KBM-7 (cell line): ENCODE measurements at places on chromosomes 2 and 18.

DNA sequence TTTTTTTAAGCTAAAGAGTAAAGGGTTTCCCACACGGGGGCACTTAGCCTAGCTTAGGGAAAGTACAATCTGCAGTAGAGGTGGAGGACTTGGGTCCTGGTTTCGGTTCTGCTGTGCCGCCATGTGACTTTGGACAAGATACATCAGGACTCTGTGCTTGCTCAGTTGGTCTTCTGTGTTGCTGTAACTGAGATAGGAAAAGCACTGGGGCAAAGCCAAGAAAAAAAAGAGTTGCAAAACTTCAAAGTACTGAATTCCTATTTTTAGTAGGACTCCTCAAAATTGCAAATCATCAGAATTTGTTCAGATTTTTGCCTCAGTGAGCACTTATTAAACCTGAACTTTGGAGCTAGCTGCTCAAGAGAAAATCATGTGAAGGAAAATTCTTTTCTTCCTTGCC is 96.3 kb upstream of the STON1 start:
- no peak for DNase-seq

- DNase-seq = no peak
Observed at GRCh38 chr18:35122586-35123224, 81.5 kb downstream of the MAPRE2 start.

DNA sequence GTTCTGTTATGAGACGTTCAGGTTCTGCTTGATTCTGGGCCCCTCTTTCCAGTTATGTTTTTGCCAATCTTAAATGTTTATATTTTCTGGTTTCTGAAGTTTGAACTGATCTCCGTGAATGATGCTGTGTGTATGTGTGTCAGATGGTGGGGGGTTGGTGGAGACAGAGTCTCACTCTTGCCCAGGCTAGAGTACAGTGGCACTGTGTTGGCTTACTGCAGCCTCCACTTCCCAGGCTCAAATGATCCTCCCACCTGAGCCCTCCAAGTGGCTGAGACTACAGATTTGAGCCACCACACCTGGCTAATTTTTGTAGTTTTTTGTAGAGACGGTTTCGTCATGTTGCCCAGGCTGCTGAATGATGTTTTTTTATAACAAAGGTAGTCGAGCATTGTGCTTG is 45.9 kb downstream of the PSMD14 start:
- no peak for DNase-seq

- DNase-seq = peak; percentile 68
Observed at GRCh38 chr2:70133491-70134322, 46.4 kb downstream of the PCBP1 start.

- DNase-seq = peak; percentile 80
Observed at GRCh38 chr2:96913398-96914202, 43.7 kb upstream of the SEMA4C start.

- DNase-seq = no peak
Observed at GRCh38 chr2:66966631-66967030, 430.5 kb upstream of the ETAA1 start.

GRCh38 chr2:147320146-147320545 is 524.7 kb upstream of the ACVR2A start:
- peak; percentile 2 for DNase-seq

DNA sequence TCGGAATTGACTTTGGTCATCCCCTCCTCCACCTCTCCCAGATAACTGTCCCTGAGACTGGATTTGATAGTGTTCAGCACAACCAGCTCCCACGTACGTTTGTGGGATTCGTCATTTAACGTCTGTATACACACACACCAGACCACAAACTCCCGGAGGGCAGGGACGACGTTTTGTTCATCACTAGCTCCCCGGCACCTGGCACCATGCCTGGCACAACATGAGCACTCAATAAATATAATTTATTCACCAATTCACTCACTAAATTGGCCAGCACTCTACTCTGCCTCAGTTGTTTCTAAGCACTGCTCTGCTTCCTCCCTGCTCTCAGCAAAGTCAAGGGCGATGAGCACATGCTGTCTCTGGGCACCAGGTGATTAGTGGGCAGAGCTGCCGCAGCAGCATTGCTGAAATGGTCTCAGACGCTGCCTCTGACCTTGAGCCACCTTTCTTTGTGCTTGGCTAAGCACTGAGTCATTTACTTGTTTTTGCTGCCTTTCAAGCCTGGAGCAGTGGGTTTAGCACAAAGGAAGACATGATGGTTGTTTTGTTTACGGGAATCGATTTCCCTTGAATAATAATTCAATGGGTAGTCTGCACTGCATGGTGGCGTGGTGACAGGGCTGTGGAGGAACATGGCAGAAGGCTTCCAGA is 19.3 kb upstream of the LOXHD1 start:
- DNase-seq = no peak

- no peak for DNase-seq
Observed at GRCh38 chr2:207920321-207920720, 105.0 kb downstream of the PLEKHM3 start.

- DNase-seq = no peak
Observed at GRCh38 chr2:207091176-207091575, 74.6 kb downstream of the KLF7 start.

GRCh38 chr2:23012499-23012898 is 372.5 kb upstream of the KLHL29 start:
- DNase-seq = no peak

DNA sequence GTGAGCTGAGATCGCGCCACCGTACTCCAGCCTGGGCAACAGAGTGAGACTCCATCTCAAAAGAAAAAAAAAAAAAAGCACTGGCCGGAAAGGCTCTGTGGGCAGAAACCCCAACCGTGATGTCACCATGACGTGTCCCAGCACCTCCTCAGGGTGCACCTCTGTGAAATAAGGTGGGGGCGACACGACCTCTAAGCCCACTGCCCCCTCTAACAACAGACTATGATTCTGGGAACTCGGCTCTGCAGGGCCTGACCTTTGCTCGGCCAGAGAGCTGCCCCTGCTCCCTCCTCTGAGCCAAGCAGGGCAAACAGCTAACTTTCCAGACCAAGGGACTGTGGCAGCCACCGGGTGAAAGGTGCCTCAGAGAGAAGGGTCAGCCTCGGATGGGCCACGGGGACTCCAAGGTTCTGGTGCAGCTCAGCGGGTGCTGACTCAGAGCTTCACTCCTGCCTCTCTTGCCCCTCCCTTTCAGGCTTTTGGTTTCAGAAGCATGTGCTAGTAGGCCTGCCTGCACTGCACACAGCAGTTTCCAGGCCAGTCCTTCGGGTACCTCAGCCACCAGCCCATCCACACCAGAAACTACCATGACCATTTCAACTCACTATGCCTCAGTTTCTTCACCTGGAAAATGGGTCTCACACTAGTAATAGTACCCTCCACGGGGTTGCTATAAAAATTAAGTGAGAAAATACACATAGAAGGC is 8.0 kb downstream of the TMBIM1 start:
- DNase-seq = no peak
